Thoracic aorta (tissue), 2 donors: ENCODE measurements at places on chromosomes 16 and 17. TPM values are rescaled to one million over a fixed set of nuclear protein-coding genes. Genes with fewer than 3 reads are reported as not detected.

The MYO15A gene
- 6.1 TPM for total RNA-seq

DNA sequence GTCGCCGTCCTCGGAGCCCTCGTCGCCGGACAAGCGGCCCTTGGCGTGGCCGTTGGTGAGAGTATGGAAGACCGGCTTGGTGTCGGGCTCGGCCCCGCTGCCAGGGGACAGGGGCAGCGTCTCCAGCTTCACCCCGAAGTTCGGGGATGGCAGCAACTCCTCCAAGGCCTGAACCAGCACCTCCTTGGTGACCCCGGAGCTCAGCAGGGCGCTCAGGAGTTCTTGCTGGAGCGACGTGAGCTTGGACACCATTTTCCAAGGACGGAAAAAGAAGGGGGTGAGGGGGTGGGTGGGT, 279 bp downstream of the HNF1B start:
- DNase-seq: no peak
- peak overlapping the region; percentile 66 for H3K4me3 ChIP-seq
- H3K27ac ChIP-seq: no peak overlapping the region
- H3K27me3 ChIP-seq: peaks cover 39% of the 10 kb centered on the region

DNA sequence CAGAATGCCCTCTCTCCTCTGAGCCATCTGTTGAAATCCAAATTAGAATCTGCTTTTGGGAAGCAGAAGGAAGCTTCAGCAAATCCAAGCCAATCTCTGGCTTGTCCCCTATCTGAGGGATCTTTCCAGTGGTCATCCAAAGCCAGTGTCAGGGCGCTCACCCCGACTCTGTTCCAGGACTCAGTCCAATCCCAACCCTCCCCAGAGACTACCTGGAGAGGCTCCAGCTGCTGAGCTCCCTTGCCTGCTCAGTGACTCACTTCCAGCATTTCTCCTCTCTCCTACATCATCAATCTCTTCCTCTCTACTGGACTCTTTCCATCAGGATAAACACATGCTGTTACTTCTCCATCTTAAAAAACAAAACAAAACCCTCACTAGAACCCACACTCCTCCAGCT, 2.4 kb downstream of the MATCAP1 start:
- DNase-seq: no peak
- no peak overlapping the region for H3K4me3 ChIP-seq
- no peak overlapping the region for H3K27ac ChIP-seq
- no peaks in the 10 kb centered on the region for H3K27me3 ChIP-seq

DNA sequence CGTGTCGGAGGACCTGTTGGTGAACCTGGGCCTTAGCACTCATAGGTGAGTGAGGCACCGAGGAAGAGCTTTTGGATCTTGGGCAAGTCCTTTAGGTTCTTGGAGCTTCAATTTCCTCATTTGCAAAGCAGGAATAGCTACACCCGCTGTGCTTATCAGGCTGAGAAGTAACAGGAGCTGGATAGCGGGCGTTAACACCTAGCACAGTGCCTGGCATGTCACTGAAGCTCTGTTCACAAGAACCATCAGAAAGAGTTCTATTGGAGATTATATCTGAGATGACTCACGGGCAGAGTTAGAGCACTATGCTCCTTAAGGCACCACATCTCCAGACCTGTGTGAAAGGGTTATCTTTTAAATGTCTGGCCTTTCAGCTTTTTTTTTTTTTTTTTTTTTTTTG, 12.8 kb downstream of the MEOX1 start:
- H3K27ac ChIP-seq: no peak overlapping the region
- H3K4me1 ChIP-seq: no peaks in the 10 kb centered on the region
- no peak for DNase-seq
- H3K36me3 ChIP-seq: no peaks in the 10 kb centered on the region

DNA sequence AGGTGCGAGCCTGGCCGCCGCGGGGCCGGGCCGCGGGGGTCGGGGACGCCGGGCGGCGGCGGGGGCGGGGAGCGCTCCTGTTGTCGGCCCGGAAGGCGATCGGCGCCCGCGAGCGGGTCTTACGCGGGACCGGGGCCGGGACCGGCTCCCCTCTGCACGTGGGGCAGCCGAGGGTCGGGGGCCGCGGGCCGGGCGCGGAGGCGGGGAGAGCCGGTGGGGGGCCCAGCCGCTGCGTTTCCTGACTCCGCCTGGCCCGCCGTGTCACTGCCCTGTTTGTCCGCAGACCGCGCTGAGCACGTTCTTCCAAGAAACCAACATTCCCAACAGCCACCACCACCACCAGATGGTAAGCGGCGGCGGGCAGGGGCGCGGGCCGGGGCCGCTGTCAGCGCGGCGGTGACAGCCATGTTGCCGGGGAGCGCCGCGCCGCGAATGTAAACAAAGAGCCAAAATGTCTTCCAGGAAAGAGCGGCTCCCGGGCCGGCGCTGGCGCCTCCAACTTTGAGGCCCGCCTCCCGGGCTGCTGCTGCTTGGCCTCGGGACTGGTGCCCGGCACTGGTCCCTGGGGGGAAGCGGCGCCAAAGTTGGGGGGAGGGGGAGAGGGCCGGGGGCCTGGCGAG, 586 bp downstream of the UBALD2 start:
- peak overlapping the region; percentile 97 for H3K4me3 ChIP-seq
- H3K27me3 ChIP-seq: no peaks in the 10 kb centered on the region
- peaks cover 30% of the 10 kb centered on the region for H3K4me1 ChIP-seq
- peaks cover 4% of the 10 kb centered on the region for H3K36me3 ChIP-seq
- DNase-seq: no peak
